Placental pericyte (primary cell): ENCODE measurements at places on chromosomes 1 and 21. TPM values are rescaled to one million over a fixed set of nuclear protein-coding genes. Genes with fewer than 3 reads are reported as not detected.

CPTP gene
- total RNA-seq, result 20.8 and 28.1 TPM in 2 replicates

CDK18 gene
- total RNA-seq, result 0.14 and 0.22 TPM in 2 replicates

NFASC gene
- total RNA-seq, result under 0.01 and 1.4 TPM in 2 replicates

PLA2G2F gene
- total RNA-seq, result not detected in 2 replicates

MATN1 gene
- under 0.01 and 0.44 TPM in 2 replicates for total RNA-seq

EDN2 gene
- not detected in 2 replicates for total RNA-seq

C1QC gene
- 1.0 TPM in 1 of 2 replicates, not detected in the other for total RNA-seq

MRAP gene
- 0.66 TPM in 1 of 2 replicates, not detected in the other for total RNA-seq
